ENCODE measurements at places on chromosomes 2 and 18.
A peak's percentile ranks its signal among the peaks of the same experiment; 100 is the strongest.

GRCh38 chr2:239299218-239299939 is 101.4 kb downstream of the HDAC4 start:
- no peak for DNase-seq

DNA sequence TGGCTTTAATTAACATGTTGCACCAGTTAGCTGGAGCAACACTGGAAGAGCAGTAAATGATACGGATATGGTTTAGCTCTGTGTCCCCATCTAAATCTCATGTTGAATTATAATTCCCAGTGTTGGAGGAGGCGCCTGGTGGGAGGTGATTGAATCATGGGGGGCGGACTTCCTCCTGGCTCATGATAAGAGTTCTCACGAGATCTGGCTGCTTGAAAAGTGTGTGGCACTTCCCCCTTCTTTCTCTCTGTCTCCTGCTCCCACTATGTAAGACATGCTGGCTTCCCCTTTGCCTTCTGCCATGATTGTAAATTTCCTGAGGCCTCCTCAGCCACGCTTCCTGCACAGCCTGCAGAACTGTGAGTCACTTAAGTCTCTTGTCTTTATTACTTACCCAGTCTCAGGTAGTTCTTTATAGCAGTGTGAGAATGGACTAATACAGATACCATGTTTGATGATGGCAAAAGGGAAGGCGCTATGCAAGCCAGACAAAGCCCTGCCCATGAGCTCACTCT is 963.6 kb downstream of the SOCS6 start:
- peak; percentile 12 for DNase-seq

GRCh38 chr2:203636588-203637470 is 69.6 kb upstream of the CD28 start:
- DNase-seq, result peak; percentile 85

DNA sequence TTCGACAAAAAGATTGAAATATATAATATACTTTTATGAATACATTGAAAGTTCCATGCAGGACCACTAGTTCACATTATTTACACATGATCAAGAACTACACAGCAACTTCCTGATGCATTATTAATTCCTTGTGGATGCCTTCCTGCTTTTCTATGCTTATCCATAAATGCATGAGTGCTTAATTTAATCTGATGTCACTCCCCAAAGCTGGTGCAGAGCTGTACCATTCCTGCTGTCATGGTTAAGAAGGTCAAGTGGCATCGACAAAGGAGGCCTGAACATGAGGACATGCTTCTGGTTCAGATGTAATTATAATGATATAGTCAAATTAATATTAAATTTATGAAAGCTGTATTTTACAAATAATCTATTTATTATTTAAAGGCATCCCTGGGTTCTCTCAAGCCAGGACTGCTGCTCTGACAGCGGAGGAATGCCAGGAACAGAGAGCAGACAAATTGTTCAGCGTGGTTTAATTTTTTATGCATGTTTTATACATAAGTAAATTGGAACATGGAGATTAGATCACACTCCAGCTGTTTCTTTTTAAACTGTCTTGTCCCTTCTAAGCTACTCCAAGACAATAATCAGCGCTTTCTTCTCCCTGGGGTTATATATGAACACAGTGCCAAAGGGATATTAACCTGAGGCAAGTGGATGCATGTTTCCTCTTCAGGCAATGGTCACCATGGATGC is 307.3 kb upstream of the CNTNAP5 start:
- DNase-seq, result no peak

DNA sequence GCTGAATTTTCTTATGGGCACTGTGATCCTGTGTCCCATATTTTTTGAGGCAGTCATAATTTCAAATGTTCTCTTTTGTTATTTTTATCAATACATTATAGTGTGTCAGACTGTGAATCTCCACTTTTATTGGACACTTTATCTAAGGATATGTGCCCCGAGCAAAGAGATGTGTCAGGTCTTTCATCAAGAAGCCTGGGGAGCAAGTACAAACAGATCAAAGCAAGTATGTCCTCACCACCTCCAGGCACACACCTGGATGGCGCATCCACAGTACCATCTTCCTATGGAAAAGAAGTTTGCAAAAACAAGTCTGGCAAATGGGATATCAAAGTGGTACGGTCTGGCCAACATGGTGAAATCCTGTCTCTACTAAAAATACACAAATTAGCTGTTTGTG is 81.0 kb upstream of the ZNF236 start:
- DNase-seq, result no peak

GRCh38 chr18:79354350-79354749 is 41.4 kb upstream of the NFATC1 start:
- no peak for DNase-seq

GRCh38 chr2:220835583-220835982 is 736.5 kb downstream of the EPHA4 start:
- DNase-seq, result no peak

GRCh38 chr2:132581991-132582738 is 87.8 kb downstream of the LYPD1 start:
- DNase-seq, result no peak

DNA sequence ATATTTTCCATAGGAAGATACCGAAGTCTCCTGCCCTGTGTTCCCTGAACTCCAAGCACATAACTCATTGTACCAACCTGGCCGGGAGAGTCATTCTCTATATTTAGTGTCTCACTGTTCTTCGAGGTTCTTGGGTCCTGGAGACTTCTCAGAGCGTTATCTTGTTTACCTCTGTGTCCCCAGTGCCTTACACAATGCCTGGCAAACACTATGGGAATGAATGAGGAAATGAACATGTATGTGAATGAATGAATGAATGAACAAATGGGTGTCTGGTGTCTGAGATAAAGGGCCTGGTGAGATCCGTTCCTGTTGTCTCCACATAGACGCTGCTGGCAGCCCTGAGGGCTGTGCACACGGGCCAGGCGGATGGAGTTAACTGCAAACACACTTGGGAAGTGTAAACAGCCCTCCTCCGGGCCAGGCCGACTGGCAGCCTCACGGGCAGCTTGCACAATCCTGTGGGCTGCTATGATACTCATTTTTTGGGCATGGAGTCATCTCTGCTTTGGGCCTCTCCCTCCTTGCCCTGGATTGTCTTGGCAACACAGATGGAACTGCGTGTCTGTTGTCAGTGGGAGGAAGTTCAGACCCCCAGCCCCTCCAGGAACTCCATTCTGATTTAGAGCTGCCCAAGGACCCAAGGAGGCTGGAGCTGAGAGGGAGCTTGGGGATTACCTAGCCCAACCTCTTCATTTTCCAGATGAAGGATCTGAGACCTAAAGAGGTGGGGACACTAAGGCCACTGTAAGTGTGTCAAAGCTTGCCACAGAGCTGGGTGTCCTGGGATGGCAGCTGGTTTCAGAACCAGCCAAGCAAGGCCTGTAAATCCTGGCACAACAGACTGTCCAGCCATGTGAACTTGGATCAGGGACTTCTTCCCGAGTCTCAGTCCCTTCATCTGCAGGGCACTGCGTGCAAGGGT is 124.4 kb downstream of the INHBB start:
- DNase-seq, result peak; percentile 95

- peak; percentile 70 for DNase-seq
These were observed 258.7 kb downstream of the TTC32 start for GRCh38 chr2:19643117-19643518.

GRCh38 chr2:129293326-129293725 is 686.1 kb upstream of the RAB6C start:
- no peak for DNase-seq

DNA sequence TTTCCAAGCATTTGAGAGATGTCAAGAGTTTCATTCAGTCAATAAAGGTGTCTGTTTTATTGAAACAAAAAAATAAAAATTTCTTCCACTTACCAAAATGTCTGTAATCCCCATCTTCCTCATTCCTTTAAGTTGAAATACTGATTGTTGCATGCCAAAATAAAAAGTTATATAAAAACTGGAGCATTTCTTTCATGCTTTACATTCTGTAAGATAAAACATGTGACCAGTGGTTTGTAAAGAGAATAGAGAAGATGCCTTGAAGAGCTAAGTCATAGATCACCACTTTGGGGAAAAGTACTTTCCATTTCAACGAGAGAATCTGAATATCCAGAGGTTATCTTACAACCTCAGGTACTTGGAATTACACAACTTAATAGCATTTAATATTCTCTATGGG is 35.9 kb upstream of the MYO1B start:
- no peak for DNase-seq

DNA sequence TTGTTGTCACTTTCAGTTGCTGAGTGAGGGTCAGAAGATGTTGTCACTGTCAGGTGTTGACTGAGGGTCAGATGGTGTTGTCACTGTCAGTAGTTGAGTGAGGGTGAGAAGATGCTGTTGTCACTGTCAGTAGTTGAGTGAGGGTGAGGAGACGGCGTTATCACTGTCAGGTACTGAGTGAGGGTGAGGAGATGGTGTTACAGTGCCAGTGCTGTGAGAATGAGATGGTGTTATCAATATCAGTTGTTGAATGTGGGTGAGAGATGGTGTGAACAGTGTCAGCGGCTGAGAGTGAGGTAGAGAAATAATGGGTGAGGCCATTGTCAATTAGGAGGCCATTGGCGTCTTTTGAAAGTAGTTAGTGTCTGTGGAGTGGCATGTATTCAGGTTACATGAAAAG is 1.6 kb upstream of the ATP9B start:
- no peak for DNase-seq

- no peak for DNase-seq
These were observed 493.6 kb upstream of the SPHKAP start for GRCh38 chr2:228675091-228675490.

GRCh38 chr2:15729001-15729400 is 137.3 kb downstream of the DDX1 start:
- DNase-seq, result no peak

- DNase-seq, result no peak
These were observed 119.7 kb upstream of the XIRP2 start for GRCh38 chr2:166768393-166769123.

- DNase-seq, result no peak
These were observed 52.6 kb downstream of the IL1R2 start for GRCh38 chr2:102044235-102044896.

DNA sequence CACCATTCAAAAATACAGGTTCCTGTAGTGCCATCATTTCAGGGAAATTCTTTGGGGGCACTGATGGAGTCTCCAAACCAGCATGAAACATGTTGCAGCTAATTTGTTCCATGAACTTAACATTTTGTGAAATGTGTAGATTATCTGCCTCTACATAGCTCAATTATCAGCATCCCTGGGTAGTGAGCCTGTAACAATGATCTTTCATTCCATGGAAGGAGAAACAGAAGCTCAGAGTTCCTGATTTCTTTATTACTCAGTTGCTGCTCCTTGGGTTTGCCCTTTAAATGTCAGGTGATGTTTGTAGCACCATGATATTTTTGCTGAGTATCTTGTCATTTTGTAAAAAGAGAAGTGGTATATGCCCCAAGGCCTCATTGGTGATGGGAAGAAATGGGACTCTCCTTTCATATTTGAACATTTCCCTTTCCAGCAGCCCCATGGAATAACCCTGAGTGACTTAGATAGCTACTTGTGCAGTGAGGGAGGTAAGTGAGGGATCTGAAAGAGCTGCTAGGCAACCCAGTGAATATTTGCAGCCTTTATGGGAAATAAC is 146.9 kb downstream of the CERS6 start:
- no peak for DNase-seq

DNA sequence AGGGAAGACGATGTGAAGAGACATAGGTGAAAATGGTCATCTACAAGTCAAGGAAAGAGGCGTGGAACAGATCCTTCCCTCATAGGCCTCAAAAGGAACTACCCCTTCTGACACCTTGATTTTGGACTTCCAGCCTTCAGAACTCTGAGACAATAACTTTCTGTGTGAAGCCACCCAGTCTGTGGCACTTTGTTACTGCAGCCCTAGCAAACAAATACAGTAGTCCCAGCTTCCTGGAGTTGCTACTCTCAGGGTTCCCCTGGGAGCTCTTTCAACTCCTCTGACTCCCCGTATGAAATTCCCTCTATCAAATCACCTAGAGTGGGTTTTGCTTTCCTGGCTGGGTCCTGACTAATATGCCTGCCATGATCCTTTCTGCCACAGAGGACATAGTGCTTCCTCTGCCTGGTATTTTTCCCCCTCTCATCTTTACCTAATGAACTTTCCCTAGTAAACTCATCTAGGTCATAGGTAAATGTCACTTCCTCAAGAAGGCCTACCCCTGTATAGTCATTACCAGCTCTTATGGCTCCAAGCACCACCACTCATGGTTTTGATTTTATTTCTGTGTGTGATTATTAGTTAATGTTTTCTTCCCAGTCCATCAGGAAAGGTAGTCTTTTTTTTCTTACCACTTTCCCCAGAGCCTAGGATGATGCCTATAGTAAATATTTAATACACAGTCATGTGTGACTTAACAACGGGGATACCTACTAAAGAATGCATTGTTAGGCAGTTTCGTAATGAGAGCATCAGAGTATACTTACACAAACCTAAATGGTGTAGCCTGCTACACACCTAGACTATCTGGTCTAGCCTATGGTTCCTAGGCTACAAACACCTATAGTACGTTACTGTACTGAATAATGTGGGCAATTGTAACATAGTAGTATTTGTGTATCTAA is 111.5 kb upstream of the LGALSL start:
- no peak for DNase-seq

DNA sequence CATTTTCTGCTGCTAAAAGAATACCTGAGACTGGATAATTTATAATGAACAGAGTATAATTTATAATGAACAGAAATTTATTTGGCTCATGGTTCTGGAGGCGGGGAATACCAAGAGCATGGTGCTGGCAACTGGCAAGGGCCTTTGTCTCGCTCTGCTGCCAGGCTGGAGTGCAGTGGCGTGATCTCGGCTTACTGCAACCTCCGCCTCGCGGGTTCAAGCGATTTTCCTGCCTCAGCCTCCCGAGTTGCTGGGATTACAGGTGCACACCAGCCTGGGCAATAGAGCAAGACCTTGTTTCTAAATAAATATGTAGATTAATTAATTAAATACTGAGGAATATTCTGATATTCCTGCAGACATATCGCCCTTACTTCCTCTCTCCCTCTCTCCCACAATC is 1610.8 kb downstream of the SUCLG1 start:
- no peak for DNase-seq

GRCh38 chr2:129253461-129253812 is 726.0 kb upstream of the RAB6C start:
- DNase-seq, result peak; percentile 10

DNA sequence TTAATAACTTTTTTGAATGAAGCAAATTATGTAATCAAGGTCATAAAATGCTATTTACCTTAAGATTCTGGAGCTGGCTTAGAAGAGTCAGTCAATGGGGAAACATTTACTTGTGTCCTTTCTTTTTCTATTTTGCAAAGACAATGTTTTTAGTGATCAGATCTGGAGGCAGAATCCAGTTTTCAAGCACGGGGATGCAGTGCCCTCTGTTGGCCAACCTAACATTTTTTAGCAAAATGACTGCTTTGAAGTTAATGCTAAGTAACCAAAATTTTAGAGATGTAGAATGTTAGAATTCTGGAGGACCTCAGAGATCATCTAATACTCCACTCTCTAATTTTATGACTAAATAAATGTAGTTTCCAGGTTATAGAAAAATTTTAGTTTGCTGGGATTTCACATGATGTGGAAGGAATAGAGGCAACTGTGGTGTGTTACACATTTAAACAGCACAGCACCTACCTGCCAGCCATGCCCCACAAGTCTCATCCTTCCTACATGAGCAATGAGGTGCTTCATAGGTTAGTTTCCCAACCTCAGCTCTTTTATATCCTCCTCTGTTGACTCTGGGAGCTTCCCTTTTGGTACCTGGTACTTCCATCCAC is 23.6 kb upstream of the SLC9A4 start:
- DNase-seq, result peak; percentile 28

GRCh38 chr18:3356614-3357013 is 93.4 kb upstream of the TGIF1 start:
- DNase-seq, result no peak

GRCh38 chr18:44520981-44521667 is 159.6 kb upstream of the SETBP1 start:
- DNase-seq, result no peak
